ENCODE measurements at places on chromosomes 2 and 18. TPM values are rescaled to one million over a fixed set of nuclear protein-coding genes. Genes with fewer than 3 reads are reported as not detected.

- no peak for DNase-seq
- H3K36me3 ChIP-seq: no peaks in the 10 kb centered on the region
- H3K4me3 ChIP-seq: no peak overlapping the region
- H3K27ac ChIP-seq: no peak overlapping the region
- no peaks in the 10 kb centered on the region for H3K27me3 ChIP-seq
- H3K4me1 ChIP-seq: peaks cover 22% of the 10 kb centered on the region
These were observed 276.3 kb upstream of the TCF4 start for GRCh38 chr18:55864281-55864680.

GRCh38 chr2:235191486-235191885 lies 239.7 kb downstream of the SH3BP4 start:
- H3K36me3 ChIP-seq: no peaks in the 10 kb centered on the region
- peaks cover 30% of the 10 kb centered on the region for H3K27me3 ChIP-seq
- H3K4me1 ChIP-seq: no peaks in the 10 kb centered on the region

The ACVR1C gene
- 0.08 TPM for total RNA-seq

GRCh38 chr18:44969214-44969795 lies 288.6 kb downstream of the SETBP1 start:
- H3K36me3 ChIP-seq: peaks cover 28% of the 10 kb centered on the region
- H3K4me1 ChIP-seq: peaks cover 26% of the 10 kb centered on the region
- no peak for DNase-seq
- peak overlapping the region; percentile 33 for H3K27ac ChIP-seq
- no peaks in the 10 kb centered on the region for H3K27me3 ChIP-seq

DNA sequence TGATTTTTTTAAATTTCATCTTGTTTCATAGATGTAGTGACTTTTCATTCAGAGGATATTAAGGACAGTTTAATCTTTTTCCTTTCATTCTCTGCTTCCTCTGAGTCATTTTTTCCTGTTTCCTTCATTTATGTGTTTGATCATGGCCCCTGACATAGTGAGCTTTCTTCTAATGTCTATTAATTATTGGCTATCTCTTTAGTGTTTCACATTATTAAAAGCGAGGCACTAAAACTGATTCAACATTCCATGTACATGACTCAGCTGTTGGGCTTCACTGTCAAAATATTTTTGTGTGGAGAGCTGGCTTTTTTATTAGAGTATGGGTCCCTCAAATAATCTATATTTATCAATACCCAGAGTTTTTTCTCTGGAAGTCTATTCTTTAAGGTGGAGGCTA lies 125.8 kb downstream of the THSD7B start:
- H3K4me1 ChIP-seq: no peaks in the 10 kb centered on the region
- H3K27me3 ChIP-seq: no peaks in the 10 kb centered on the region
- no peaks in the 10 kb centered on the region for H3K36me3 ChIP-seq

DNA sequence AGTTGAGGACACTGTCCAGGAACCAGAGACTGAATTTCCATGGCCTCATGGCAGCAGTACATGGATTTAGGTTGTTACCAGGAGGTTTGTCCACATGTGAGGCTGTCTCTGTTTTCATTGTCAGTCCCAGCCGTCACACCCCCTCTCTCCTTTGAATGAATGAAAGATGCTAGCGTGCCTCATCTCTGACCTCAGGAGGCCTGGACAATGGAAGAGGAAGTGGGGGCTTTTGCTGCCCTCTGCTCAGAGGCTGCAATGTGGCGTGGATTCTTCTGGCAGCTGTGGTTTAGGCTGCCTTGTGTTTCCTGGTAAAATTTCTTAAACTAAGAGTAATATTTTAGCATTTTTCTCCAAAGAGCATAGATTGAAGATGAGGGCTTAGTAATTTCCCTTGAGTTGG lies 47.5 kb downstream of the RAB31 start:
- no peak for DNase-seq
- no peak overlapping the region for H3K4me3 ChIP-seq
- no peaks in the 10 kb centered on the region for H3K36me3 ChIP-seq
- peaks cover 26% of the 10 kb centered on the region for H3K4me1 ChIP-seq

The TMEM37 gene
- 0.40 TPM for total RNA-seq

The LRATD1 gene
- total RNA-seq: not detected

GRCh38 chr2:102892698-102893310 lies 131.0 kb downstream of the TMEM182 start:
- H3K27me3 ChIP-seq: no peaks in the 10 kb centered on the region
- no peaks in the 10 kb centered on the region for H3K4me1 ChIP-seq
- H3K27ac ChIP-seq: no peak overlapping the region
- no peak for DNase-seq
- H3K36me3 ChIP-seq: no peaks in the 10 kb centered on the region
- no peak overlapping the region for H3K4me3 ChIP-seq

The CYB5A gene
- 28.2 TPM for total RNA-seq

The HOXD11 gene
- total RNA-seq: not detected

DNA sequence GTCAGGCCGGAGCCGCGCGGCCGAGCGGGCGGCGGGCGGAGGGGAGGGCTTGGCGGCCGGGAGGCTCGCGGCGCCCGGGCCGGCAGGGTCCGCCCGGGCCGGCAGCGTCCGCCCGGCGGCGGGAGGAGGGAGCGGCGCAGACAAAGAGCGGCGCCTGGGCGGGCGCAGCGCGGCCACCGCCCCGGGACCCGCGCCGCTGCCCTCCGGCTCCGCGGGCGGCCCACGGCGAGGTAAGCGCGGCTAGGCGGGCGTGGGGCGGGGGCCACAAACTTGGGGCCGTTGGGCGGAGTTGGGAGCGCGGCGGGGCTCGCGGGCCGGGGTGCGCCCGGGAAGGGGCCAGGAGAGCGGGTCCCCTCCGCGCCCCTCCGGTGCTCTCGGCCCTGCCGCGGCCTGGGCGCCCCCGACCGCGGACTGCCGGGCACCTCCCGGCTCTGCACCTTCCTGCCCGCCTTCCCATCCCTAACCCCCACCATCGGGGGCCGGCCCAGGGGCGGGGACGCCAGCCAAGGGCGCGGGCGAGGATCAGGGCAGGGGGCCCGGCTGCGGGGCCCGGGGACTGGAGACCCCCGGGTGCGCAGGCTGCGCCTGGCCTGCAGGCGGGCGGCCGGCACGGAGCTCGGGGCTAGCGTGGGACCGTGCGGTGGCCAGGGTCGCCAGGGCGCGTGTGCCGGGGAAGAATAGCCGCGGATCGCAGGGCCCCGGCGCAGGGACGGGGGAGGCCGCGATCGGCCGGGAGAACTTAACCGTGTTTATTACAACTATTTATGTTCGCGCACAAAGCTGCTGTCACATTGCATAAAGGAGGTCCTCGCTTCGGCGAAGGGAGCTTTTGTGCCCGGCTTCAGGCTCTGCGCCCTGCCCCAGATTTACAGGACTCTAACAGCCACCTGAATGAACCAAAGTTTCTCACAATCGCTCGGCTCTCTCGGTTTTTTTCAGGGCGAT lies at the start of gene NCK2:
Gene NCK2, plus strand, starts transcription at position 4 of the 945 bp plus-strand sequence. CDS start 110,152 bp downstream, outside the sequence.
- H3K27ac ChIP-seq: peak within 1 kb of the TSS; percentile 87
- peak within 1 kb of the TSS; percentile 80 for H3K4me3 ChIP-seq
- DNase-seq: no peak
- H3K27me3 ChIP-seq: no peaks in the 10 kb centered on the region

DNA sequence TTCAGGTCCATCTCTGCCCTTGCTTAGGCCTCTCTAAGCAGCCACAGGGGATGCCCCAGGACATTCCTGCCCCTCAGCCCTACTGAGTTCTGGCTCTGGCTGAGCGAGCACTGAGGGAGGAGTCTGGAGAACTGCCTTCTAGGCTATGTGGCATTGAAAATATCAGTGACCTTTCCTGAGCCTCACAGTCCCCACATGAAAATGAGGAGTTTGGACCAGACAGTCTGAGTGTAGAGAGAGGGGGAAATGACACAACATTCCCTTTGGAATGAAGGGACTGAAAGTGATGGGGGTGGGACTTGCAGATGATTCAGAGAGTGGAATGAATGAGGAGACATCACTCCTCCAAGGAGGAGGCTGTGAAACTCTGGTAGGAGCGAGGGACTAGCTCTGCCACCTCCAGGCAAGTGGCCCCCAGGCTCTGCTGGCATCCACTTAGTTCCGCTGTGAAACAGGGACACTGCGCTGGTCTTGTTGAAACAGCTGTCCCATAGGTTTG lies 8.0 kb downstream of the TNS1 start:
- H3K4me1 ChIP-seq: peaks cover 60% of the 10 kb centered on the region
- H3K27me3 ChIP-seq: no peaks in the 10 kb centered on the region
- H3K27ac ChIP-seq: peak overlapping the region; percentile 87
- peaks cover 6% of the 10 kb centered on the region for H3K36me3 ChIP-seq
- peak overlapping the region; percentile 7 for H3K4me3 ChIP-seq

GRCh38 chr2:222105046-222105445 lies 193.8 kb downstream of the PAX3 start:
- no peaks in the 10 kb centered on the region for H3K36me3 ChIP-seq
- peaks cover 7% of the 10 kb centered on the region for H3K27me3 ChIP-seq
- H3K4me1 ChIP-seq: no peaks in the 10 kb centered on the region
- no peak overlapping the region for H3K27ac ChIP-seq
- no peak overlapping the region for H3K4me3 ChIP-seq
- DNase-seq: no peak

The VWA3B gene
- total RNA-seq: not detected

The RTP5 gene
- total RNA-seq: not detected

DNA sequence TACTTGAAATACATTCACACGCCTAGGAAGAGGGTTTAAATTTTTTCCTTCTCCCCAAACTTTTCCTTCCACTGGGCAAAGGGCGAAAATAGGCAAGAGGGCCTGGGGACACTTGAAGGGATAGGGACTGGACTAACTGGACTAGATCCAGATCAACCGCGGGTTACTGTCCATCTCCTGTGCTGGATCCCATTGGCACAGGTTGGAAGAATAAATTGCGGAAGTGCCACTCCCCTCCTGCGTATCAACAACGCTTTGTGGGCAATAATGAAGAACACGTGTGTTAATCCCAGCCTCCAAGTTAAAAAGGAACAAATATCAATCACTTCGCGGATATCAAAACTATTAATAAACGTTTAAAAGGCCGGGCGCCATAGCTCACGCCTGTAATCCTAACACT lies 1.7 kb upstream of the FZD5 start:
- DNase-seq: no peak
- no peak overlapping the region for H3K27ac ChIP-seq
- peaks cover 9% of the 10 kb centered on the region for H3K27me3 ChIP-seq
- H3K4me3 ChIP-seq: no peak overlapping the region
- no peaks in the 10 kb centered on the region for H3K36me3 ChIP-seq

GRCh38 chr2:56671973-56672569 lies 488.3 kb downstream of the CCDC85A start:
- no peak overlapping the region for H3K27ac ChIP-seq
- H3K27me3 ChIP-seq: no peaks in the 10 kb centered on the region
- H3K36me3 ChIP-seq: peaks cover 6% of the 10 kb centered on the region
- DNase-seq: no peak
- no peaks in the 10 kb centered on the region for H3K4me1 ChIP-seq
- H3K4me3 ChIP-seq: no peak overlapping the region

DNA sequence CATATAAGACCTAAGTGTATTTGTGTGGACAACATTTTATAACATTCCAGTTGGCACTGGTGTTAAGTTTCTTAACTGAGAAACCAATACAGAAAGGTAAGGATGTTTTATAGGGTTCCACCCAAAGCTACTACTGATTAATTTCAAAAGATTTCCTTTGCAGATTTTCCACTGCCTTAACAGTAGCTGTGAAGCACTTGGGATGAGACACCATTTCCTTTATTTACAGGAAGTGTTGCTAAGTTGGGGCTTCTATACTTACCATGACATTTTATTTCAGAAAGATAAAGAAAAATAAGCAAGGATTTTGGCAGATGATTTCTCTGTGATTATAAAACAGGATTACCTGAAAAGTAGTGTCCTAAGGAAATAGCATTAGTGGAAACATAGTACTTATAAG lies 234.3 kb downstream of the CALCRL start:
- H3K36me3 ChIP-seq: no peaks in the 10 kb centered on the region
- no peaks in the 10 kb centered on the region for H3K4me1 ChIP-seq

- H3K4me3 ChIP-seq: no peak overlapping the region
- DNase-seq: no peak
- H3K27me3 ChIP-seq: no peaks in the 10 kb centered on the region
- H3K36me3 ChIP-seq: no peaks in the 10 kb centered on the region
- no peaks in the 10 kb centered on the region for H3K4me1 ChIP-seq
These were observed 681.0 kb upstream of the GCFC2 start for GRCh38 chr2:76391678-76392077.

DNA sequence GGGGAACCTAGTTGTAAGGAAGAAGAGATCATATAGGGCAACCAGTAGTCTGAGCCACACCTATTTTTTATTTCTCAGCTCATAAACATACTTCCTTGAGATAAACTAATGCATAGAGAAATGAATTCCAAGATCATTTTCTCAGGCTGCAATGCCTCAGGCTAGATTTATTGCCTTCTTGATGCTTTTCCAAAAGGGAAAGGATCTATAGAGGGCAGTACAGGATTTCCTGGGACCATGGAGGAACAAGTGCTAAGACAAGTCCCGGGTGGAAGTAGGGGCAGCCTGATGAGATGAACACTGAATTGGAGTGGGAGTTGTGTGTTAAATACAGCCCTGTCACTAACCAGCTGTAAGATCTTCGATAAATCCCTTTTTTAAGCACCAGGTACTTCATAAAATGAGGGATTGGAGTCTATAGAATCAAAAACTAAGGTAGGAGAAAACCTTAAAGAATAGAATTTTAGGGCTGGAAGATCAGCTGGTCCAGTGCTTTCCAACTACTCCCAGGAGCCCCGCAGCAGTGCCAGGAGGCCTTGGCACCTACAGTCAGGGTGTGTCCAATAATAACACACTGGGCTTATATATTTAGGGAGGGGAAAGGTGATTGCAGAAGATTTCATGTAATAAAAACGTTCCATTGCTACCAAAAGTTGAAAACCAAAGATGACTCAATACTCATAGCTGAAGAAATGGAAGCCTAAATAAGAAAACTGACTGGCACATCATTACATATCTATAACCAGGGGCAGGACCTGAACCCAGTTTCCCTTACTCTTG lies 58.1 kb downstream of the SERTAD2 start:
- peaks cover 25% of the 10 kb centered on the region for H3K4me1 ChIP-seq
- H3K36me3 ChIP-seq: peaks cover 16% of the 10 kb centered on the region
- H3K27me3 ChIP-seq: no peaks in the 10 kb centered on the region
- no peak overlapping the region for H3K4me3 ChIP-seq
- H3K27ac ChIP-seq: no peak overlapping the region

GRCh38 chr2:217706095-217706494 lies 296.7 kb downstream of the TNS1 start:
- no peaks in the 10 kb centered on the region for H3K27me3 ChIP-seq
- peaks cover 50% of the 10 kb centered on the region for H3K4me1 ChIP-seq
- no peak overlapping the region for H3K4me3 ChIP-seq
- DNase-seq: no peak
- peak overlapping the region; percentile 81 for H3K27ac ChIP-seq
- H3K36me3 ChIP-seq: peaks cover 4% of the 10 kb centered on the region
